ENCODE measurements at places on chromosomes 11 and 22. TPM values are rescaled to one million over a fixed set of nuclear protein-coding genes. Genes with fewer than 3 reads are reported as not detected.

DNA sequence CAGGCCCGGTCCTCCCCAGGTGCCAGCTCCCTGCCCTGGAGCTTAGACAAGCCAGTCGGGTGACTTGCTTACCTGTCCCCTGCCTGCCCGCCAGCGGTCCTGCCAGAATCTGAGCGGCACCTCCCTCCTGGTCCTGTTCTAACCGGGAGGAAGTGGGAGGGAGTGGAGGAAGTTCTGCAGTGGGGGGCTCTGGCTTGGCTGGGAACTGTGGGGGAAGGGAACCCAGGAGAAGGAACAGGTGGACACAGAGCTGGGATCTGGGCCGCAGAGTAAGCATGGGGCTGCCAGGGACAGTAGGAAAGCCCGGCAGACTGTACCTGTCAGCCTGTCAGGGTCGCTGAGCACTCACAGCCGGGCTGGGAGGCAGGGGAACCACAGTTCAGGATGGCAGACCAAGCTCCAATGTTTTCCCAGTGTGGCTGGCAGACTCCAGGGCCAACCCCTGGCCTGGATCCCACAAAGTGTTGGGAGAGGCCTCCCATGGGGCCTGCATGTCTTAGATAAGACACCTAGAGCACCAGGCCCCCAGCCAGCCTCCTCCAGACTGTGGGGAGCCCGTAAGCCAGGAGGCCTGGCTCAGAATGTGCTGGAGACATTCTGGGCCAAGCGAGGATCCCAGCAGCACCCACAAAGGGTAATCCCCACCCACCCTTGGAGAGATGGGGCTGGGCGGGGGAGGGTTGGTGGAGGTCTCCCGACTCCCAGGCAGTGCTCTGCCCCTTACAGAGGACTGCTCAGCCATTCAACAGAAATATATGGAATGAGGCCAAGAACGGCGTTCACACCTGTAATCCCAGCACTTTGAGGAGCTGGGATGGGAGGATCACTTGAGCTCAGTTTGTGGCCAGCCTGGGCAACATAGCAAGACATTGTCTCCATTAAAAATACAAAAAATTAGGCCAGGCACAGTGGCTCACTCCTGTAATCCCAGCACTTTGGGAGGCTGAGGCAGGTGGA lies 2.3 kb downstream of the CYB5R3 start:
- H3K27me3 ChIP-seq: no peaks in the 10 kb centered on the region
- peak overlapping the region; percentile 6 for H3K4me3 ChIP-seq

DNA sequence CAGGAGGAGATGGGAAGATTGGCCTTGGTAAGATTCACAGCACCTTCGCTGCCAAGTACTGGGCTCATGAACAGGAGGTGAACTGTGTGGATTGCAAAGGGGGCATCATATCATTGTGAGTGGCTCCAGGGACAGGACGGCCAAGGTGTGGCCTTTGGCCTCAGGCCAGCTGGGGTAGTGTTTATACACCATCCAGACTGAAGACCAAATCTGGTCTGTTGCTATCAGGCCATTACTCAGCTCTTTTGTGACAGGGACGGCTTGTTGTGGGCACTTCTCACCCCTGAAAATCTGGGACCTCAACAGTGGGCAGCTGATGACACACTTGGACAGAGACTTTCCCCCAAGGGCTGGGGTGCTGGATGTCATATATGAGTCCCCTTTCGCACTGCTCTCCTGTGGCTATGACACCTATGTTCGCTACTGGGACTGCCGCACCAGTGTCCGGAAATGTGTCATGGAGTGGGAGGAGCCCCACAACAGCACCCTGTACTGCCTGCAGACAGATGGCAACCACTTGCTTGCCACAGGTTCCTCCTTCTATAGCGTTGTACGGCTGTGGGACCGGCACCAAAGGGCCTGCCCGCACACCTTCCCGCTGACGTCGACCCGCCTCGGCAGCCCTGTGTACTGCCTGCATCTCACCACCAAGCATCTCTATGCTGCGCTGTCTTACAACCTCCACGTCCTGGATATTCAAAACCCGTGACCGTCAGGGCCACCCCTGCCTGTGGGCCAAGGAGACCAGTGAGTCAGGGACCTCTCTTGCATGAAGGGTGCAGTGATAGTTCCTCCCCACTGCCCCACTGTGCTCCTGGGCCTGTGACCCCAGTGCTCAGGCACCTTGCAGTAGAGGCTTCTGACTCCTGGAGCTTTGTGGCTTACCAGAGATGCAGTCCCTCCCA lies 83.6 kb downstream of the BCR start:
- no peaks in the 10 kb centered on the region for H3K4me1 ChIP-seq
- H3K36me3 ChIP-seq: peaks cover 12% of the 10 kb centered on the region
- H3K27me3 ChIP-seq: no peaks in the 10 kb centered on the region
- no peak overlapping the region for H3K27ac ChIP-seq
- DNase-seq: no peak
- H3K4me3 ChIP-seq: no peak overlapping the region

- H3K36me3 ChIP-seq: no peaks in the 10 kb centered on the region
- no peak overlapping the region for H3K4me3 ChIP-seq
- peaks cover 22% of the 10 kb centered on the region for H3K4me1 ChIP-seq
- H3K27ac ChIP-seq: peak overlapping the region; percentile 79
- no peak for DNase-seq
These were observed 24.3 kb downstream of the LMO2 start for GRCh38 chr11:33867561-33867960.

PKP3 gene
- not detected for total RNA-seq

- H3K4me3 ChIP-seq: no peak overlapping the region
- peaks cover 8% of the 10 kb centered on the region for H3K4me1 ChIP-seq
- no peaks in the 10 kb centered on the region for H3K27me3 ChIP-seq
- H3K36me3 ChIP-seq: no peaks in the 10 kb centered on the region
These were observed 48.4 kb upstream of the MICAL2 start for GRCh38 chr11:12061851-12062560.

- no peaks in the 10 kb centered on the region for H3K36me3 ChIP-seq
- DNase-seq: no peak
- H3K4me3 ChIP-seq: no peak overlapping the region
- no peaks in the 10 kb centered on the region for H3K27me3 ChIP-seq
These were observed 43.5 kb downstream of the DBX1 start for GRCh38 chr11:20116825-20117224.

Measured in sigmoid colon (tissue), 7 donors.